ENCODE measurements at places on chromosomes 1 and 21.
A peak's percentile ranks its signal among the peaks of the same experiment; 100 is the strongest.

- no peak for DNase-seq
Measured at GRCh38 chr1:55192093-55192492, 23.1 kb downstream of the USP24 start.

DNA sequence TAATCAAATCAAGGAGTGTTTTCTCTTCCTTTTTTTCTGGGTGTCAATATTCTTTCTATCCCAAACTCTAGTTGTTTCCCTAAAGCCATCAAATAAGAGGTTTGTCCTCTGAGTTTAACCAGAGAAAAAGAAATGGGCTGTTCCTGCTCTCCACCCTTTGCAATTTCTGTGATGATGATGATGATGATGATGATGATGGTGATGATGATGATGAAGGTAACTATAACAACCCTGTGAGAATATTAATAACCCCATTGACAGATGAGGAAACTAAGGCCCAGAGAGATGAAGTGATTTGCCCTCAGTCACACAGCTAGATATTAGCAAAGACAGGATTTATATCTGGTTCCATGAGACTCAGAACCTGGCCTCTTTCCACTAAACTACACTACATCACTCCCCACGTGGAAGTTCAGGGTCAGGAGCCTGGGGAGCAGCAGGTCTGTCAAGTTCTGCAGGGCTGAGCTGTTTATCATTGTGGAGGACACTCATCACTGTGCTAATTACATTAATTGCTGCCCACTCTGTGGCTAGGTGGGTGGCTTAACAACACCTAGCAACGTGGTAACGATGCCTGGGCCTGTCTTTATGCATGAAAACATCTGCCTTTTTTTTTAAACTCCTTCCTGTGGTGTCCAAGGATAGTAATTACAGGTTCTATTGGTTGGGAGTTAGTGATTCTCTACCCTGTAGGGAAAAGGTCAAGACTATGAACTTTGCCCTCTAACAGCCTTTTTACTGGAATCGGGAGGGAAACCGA, 19.0 kb upstream of the JUN start:
- DNase-seq, result no peak

DNA sequence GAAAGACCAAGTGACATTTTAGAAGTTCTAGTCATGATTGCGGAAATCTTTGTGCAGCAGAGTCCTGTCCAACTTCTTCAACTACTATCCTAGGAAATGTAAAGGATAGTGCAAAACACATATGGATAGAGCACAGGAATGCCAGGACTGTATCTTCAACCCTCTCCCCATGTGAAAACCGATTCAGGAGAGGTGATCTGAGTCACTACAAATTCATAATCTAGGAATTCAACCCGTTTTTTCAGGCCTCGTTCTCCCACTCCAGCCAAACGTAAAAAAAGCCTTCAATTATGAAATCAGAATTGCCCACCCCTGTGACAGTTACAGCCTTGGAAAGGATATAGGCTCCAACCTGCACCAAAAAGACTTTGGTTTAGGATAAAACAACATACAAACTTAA, 52.9 kb upstream of the RGS1 start:
- no peak for DNase-seq

GRCh38 chr1:204731985-204732575, 46.5 kb upstream of the LRRN2 start:
- DNase-seq, result no peak

DNA sequence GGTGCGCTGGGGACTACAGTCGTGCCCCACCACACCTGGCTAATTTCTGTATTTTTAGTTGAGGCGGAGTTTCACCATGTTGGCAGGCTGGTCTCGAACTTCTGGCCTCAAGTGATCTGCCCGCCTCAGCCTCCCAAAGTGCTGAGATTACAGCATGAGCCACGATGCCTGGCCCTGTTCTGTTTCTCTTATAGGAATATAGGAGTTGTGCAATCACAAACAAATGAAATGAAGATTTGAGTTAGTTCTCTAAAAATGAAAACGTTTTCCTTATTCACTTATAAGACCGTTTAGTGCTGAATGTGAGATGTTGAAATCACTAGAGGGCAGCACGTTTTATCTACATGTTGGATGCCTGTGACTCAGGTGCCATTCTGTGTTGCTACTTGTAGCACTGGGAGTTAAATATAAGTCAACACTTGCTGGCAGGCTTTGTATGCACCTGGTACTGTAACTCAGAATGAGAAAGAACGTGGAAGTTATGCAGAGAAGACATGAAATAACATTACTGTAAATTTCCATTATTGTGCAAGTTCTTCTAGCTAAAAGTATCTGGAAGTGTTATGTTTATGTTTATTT, 45.8 kb downstream of the MIGA1 start:
- peak; percentile 33 for DNase-seq

DNA sequence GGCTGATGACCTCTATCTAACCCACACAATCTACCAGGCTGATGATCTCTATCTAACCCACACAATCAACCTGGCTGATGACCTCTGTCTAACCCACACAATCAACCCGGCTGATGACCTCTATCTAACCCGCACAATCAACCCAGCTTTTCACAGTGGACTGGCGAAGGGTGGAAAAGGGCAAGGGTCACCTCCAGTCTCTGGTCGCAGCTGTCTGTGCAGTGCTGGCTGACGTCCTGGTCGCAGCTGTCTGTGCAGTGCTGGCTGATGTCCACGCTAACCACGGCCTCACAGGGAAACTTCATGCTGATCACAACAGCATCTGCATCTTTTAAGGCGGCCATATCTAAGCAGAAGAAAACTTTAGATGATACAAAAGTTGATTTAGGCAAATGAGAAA, 12.2 kb upstream of the CCDC27 start:
- DNase-seq, result no peak

DNA sequence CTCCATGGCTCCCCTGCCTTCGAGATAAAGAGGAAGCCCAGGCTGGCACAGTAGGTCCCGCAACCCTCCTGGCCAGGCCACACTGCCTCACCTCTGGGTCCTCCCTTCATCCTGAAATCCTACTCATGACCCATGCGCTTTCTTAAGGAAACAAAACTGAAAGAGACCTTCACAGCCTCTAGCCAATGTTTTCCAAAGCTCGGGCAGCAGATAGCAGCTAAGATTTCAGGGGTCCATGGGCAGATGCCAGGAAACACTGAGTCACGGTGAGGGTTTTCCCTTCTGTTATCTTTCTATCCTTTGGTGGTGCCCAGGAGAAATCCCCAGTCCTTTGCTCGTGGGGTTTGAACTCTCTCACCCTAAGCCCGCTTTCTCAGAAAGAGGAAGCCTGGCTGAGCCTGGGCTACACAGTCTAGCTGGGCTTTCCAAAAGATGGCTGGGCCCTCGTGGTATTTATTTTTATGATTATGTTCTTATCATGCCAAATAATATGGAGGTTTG, 26.6 kb downstream of the TTC39A start:
- DNase-seq, result no peak

GRCh38 chr1:21572735-21573277, 63.6 kb downstream of the ALPL start:
- no peak for DNase-seq

- DNase-seq, result no peak
Measured at GRCh38 chr1:86872086-86872485, 41.8 kb downstream of the SELENOF start.

- DNase-seq, result peak; percentile 55
Measured at GRCh38 chr1:40316595-40317393, at the start of gene COL9A2. TSS of gene COL9A2 (minus strand) at chr1:40317286. CDS start at chr1:40317197, 89 bp downstream.

DNA sequence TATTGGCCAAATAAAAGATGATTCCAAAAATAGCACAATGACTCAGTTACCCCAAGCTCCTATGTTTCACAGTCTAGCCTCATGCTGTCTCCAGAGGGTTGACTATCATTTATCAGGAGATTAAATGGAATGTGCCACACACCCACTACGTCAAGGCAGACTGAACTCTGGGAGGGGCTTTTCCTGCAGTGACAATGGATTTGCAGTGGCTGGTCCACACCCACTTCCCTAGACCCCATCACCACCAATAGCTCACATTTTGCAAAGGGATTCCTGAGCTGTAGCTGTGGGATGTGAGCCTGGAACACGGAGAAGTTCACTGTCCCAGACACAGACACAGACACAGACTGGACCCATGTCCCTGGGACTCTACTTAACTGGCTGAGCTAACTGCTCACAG, 77.1 kb downstream of the HLCS start:
- DNase-seq, result no peak

DNA sequence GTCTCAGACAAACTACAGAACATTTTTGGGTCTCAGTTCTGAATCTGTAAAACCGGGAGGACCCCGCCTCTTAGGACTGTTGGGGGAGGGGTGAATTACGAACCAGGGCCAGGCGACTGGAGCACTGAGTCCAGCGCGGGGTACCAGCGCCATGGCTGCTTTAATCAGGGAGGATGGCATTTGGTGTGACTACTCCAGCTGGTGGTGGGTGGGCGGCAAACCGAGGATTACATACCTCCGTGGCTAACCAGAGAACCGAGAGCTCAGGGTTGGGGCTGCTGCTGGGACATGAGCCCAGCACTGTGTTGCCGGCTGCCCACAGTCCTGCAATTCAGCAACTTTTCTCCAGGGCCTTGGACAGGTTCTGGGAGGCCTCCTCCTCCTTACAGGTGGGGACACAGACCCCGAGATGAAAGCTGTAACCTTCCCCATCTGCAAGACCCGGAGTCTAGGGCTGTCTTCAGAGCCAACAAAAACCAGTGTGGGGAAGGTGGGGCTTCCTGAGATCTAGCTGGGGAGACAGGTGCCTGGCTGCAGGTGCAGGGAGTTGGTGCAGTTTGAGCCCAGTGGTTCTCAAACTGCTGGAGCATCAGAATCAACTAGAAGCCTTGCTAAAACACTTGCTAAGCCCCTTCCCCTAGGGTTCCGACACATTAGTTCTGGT, 273.5 kb downstream of the FOXD2 start:
- no peak for DNase-seq

- DNase-seq, result no peak
Measured at GRCh38 chr21:44923480-44924084, 2.9 kb upstream of the ITGB2 start.

DNA sequence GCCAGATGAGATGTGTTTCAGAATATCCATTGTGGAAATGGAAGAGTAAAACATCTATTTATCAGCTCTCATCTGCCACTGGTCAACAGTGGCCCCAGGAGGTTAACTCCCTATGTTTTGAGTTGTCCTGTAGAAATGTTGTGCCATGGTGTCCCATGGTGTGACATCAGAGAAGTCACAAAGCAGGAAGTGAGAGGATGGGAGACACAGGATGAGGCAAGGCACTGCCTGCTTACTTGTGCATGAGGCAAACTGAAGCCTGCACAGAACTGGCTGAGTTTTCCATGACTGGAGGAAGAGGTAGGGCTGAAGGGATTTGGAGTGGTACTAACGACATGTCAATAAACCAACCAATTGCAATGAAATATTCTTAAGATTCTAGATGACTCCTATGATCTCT, 131.5 kb upstream of the ZNF644 start:
- DNase-seq, result no peak

- DNase-seq, result no peak
Measured at GRCh38 chr1:59768792-59769735, 45.7 kb upstream of the HOOK1 start.

DNA sequence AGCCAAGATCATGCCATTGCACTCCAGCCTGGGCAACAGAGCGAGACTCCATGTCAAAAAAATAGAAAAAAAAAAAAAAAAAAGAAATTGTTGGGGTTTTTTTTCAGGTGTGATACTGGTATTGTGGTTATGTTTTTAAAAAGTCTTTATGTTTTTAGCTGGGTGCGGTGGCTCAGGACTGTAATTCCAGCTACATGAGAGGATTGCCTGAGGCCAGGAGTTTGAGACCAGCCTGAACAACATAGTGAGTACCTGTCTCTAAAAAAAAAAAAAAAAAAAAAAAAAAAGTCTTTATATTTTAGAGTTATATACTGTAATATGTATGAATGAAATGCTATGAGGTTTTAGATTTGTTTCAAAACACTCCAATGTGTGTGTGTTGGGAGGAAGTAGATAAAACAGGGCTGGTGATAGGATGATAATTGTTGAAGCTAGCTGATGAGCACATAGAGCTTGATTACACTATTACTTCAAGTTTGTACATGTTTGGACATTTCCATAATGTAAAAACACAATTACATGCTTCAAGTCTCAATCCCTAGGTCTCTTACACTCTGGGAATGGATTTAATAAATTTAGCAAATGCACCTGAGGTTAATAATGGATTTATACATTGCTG, 30.2 kb upstream of the ATP5PO start:
- DNase-seq, result no peak

- DNase-seq, result no peak
Measured at GRCh38 chr1:85359874-85360721, 83.7 kb upstream of the BCL10 start.

GRCh38 chr1:68173936-68174737, 58.2 kb downstream of the WLS start:
- no peak for DNase-seq

- DNase-seq, result no peak
Measured at GRCh38 chr1:108595507-108595906, 35.6 kb downstream of the EEIG2 start.

DNA sequence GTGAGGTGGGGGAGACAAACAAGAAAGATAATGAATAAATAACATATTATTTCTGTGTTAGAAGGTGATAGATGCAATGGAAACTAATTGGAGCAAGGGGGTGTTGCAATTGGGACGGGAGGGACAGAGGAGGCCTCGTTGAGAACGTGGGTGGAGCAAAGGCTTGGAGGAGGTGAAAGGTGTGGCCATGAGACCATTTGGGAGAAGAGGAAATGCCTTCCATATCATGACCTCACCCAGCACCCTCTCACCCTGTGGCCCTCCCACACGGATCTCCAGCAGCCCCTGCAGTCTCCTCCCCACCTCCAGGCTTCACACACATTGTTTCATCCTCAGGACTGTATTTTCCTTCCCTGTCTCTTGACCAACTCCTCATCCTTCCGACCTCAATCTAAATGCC, 85.3 kb upstream of the ARHGAP29 start:
- no peak for DNase-seq

DNA sequence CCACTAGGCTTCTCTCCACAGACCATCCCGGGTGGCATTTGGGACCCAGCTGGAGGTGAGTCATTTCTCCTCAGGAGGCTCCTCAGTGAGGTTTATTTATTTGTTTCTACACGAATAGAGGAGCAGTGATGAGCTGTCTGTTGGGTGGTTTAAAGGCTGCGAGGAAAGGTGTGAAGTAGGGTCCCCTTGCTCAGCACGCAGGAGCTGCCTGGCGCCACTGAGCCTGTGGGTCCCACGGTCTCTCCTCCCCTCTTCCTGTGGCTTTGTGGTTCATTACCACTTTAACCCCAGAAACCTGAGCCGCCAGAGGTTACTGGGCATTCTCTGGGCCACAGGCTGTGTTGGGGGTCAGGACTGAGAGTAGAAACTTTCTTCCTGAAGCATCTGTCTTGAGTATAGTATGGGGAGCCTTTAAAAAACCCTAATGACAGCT, 39.9 kb downstream of the IL6R start:
- DNase-seq, result peak; percentile 47

DNA sequence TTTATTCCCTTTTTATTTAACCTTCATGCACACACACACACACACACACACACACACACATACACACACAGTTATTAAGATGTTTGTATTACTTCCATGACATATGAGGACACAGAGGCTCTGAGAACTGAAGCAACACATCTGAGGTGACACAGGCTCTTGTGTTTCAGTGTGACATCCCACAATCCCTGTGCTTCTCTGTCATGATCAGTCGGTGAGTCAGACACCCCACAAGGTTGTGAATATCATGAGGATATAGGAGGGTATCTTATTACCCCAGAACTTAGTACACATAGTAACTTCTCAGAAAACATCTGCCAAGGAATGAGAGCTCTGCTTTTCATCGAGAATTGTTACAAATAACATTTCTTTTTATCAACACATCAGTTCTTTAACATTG, 459.3 kb downstream of the PLPP3 start:
- DNase-seq, result no peak

- DNase-seq, result no peak
Measured at GRCh38 chr21:17708522-17709265, 96.0 kb upstream of the BTG3 start.

- DNase-seq, result peak; percentile 51
Measured at GRCh38 chr1:31715087-31715872, 11.5 kb upstream of the COL16A1 start.
